Hepatocyte (in vitro differentiated cells): ENCODE measurements at places on chromosomes 6 and 20. TPM values are rescaled to one million over a fixed set of nuclear protein-coding genes. Genes with fewer than 3 reads are reported as not detected.

Gene OXT
- 3.4 and 4.3 TPM in 2 replicates for polyA plus RNA-seq

Gene MCHR2
- not detected in 2 replicates for polyA plus RNA-seq

Gene CDH26
- polyA plus RNA-seq: 0.96 and 2.3 TPM in 2 replicates

Gene TPBG
- 30.3 and 36.6 TPM in 2 replicates for polyA plus RNA-seq

Gene CTAGE9
- not detected in 2 replicates for polyA plus RNA-seq

Gene UBD
- 124 and 158 TPM in 2 replicates for polyA plus RNA-seq

Gene SLC35F1
- polyA plus RNA-seq: 0.04 and 0.11 TPM in 2 replicates

Gene CPXM1
- polyA plus RNA-seq: 66.3 and 82.5 TPM in 2 replicates

Gene PROCR
- 9.0 and 14.1 TPM in 2 replicates for polyA plus RNA-seq

Gene SLC22A16
- polyA plus RNA-seq: not detected in 2 replicates

GRCh38 chr20:33602826-33603590, 59.1 kb upstream of the C20orf144 start:
- DNase-seq: no peak

- peak; percentile 61 for DNase-seq
These were observed 323.3 kb downstream of the BMP2 start for GRCh38 chr20:7090811-7091210.

- DNase-seq: no peak
These were observed 91.4 kb downstream of the RREB1 start for GRCh38 chr6:7198833-7199800.

DNA sequence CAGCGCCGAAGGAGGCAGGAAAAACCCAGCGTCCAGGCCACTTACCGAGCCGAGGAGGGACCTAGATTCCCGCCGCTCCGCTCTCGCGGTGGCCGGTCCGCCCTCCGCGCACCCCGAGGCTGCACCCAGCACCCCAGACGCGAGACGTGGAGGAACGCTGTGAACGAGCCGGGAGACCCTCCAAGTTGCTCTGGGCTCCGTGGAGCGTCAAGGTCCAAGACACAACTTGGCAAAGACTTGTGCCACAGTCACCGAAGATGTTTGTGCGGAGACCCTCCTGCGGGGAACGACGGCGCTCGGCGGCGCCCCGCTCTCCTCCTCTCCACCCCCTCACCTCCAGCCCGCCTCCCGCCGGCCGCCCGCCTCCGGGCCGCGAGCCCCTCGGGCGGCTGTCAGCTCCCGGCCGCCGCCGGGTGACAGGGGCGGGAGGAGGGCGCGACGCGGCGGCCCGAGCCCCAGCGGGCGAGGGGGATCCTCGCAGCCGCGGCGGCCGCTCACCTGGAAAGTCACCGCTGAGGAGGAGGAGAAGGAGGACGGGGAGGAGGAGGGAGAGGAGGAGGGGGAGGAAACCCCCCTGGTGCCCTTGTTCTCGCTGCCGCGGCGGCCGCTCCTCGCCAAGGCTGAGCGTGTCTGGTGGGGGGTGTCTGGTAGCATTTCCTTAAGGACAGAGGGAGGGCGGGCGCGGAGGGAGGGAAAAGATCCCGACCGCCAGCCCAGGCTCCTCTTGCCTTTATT, 637 bp upstream of the HIVEP2 start:
- peak; percentile 79 for DNase-seq

- DNase-seq: no peak
These were observed 1.1 kb downstream of the TBC1D32 start for GRCh38 chr6:121333196-121333595.

- DNase-seq: no peak
These were observed 90.4 kb downstream of the COL12A1 start for GRCh38 chr6:75115481-75115880.

GRCh38 chr6:16136621-16137450, 8.0 kb downstream of the MYLIP start:
- no peak for DNase-seq

GRCh38 chr6:159608961-159609651, 83.9 kb downstream of the SOD2 start:
- DNase-seq: no peak

GRCh38 chr6:169869301-169869700, 117.9 kb downstream of the ERMARD start:
- no peak for DNase-seq

DNA sequence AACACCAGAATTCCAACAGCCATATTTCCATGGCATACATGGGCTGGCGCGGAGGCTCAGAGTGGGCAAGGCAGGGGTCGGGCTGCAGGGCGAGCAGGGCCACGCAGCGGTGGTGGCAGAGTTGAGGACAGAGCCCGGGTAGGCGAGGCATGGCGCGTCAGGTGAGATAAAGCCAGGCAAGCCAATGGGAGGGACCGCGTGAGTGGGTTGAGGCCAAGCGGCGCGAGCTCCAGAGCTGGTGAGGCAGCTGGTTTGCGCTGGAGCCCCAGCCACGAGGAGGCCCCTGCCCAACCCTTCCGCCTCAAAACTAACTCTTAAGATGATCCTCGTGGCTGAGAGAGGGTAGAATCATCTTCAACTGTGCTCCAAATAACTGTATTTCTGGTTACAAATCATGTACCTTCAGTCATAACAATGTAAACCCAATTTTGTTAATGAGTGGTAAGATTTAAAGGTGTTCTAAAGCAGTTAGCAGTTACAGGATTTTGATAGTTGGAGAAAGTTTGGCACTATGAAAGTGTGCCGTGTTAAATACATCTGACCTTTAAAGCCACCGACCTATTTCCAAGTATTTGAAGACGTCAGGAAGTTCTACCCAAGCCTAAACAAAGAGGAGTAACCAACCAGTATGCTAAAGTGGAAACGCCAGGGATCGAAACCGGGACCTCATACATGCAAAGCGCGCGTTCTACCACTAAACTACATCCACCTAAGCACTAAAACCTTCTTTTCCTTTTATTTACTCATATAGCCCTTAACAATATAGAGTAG, 107.9 kb downstream of the GPX5 start:
- DNase-seq: no peak

DNA sequence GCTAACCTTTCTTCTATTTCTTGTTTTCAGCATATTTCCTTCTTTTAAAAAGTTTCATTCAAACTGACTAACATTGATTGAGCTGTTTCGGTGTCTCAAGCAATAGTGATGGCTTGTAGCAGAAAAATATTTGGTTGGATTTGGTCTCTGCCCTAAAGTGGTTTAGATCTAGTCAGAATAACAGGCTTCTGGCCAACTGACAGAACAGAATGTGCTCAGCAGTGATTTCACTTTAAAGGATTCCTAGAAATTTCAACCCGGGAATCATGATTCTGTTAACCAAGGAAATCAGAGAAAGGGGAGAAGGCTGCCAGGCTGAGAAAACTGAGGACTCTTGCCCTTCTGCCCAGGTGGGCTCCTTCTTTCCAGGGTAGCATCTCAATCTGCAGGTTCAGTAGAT, 16.6 kb upstream of the GSTA1 start:
- DNase-seq: no peak

- peak; percentile 68 for DNase-seq
These were observed 135.3 kb upstream of the RREB1 start for GRCh38 chr6:6972456-6972855.

GRCh38 chr6:106147476-106147875, 61.3 kb downstream of the PRDM1 start:
- no peak for DNase-seq

- DNase-seq: no peak
These were observed 70.4 kb downstream of the ABHD12 start for GRCh38 chr20:25320035-25320800.

DNA sequence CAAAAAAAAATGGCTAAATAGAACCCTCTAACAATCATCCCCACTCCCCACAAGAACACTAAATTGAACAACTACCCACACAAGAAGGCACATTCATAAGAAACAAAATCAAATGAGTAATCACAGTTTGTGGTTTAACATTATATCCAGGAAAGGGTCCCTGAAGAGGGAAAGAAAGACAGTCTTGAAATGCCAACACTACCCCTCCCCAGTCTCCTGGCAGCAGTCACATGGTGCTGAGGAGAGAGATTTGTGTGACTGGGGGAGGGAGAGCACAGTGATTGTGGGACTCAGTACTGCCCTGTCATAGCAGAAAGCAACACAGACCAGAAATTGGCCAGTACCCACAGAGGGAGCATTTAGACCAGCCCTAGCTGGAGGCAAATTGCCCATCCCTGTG, 443.7 kb upstream of the BTBD3 start:
- no peak for DNase-seq

GRCh38 chr20:3316136-3316535, 77.1 kb upstream of the SLC4A11 start:
- no peak for DNase-seq

- no peak for DNase-seq
These were observed 98.4 kb downstream of the SNX5 start for GRCh38 chr20:17870086-17870740.

DNA sequence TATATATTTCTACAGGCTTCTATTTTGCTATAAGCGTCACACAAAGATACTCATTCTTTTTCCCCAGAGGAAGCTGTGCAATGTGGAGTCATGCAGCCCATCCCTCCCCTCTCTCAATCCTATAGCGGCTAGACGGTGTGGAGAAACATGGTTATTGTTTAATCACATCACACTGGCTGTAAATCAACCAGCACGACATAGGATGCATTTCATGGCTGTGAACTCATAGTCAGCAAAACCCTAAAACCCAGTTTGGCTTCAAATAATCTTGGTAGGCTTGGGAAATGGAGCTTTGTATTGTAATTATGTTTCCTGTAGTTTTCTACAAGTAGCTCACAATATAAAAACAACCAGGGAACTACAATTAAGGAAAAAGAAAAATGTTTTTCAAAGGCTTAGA, 16.8 kb downstream of the FOXC1 start:
- DNase-seq: no peak

DNA sequence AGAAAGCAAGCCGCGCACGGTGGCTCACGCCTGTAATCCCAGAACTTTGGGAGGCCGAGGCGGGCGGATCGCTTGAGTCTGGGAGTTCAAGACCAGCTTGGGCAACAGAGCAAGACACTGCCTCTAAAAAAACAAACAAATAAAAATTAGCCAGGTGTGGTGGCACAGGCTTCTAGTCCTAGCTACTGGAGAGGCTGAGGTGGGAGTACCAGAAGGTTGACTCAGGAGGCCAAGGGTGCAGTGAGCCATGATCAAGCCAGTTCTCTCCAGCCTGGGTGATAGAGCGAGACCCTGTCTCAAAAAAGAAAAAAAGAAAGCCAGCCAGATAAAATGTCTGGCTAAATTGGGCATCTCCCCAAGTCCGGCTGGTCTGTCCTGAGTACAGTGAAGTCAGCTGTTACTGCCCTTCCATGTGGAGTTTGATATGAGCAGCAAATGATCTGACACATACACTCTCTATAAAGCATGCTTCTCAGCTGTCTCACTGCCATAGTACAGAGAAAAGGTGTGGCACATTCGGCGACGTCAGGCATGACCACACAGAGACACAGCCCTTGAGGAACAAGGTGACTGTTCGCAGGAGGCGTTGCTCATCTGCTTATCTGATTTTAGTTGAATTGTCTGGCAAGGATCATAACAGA, 13.0 kb downstream of the CD83 start:
- DNase-seq: no peak

DNA sequence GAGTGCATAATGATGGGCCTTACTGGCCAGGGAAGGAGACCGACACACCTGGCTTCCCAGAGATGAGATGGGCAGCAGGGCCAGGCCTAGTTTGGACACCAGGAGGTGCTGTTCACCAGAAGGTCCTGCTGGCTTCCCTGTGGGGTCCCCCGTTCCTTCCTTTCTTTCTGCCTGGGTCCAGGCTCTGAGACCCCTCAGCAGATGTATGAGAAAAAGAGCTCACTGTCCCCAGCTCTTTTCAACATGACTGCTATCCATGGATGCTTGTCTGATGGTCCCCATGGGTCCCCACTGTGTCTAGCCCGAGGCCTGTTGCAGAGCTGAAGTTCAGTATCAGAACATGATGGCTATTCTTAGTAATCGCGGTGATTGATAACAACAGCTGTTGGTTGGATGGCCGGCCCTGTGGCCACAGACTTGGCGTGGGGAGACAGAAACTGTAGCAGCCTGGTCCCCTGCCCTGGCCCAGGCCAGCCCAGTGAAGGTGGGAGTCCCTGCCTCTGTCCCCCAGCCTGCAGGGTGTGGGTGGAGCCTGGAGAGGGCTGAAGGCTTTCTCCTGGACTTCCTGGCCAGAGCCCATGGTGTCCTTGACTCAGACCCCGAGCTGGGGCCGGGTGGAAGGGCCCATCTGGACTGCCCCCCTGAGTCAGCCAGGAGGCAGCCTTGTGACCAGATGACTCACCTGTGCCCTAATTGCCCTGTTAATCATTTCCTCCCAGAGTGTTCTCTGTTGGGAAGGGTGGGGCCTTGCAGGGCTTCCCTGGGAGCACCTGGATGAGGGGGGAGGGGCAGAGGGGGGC, 9.9 kb upstream of the BAK1 start:
- DNase-seq: peak; percentile 93

DNA sequence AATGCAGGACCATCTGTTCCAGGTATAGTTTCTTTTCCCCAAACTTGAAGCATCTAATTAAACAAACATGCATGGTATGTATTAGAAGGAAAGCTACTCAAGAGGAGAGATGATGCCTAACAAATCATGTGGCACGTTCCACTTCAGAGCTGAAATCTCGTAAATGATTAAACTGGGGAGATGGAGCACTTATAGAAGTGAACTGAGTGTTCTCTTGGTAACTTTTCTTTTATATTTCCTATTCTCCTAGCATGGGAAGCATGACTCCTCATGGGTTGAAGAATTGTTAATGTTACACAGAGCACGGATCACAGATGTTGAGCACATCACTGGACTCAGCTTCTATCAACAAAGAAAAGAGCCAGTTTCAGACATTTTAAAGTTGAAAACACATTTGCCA, 61.1 kb downstream of the CCN2 start:
- DNase-seq: no peak

- DNase-seq: no peak
These were observed 74.4 kb downstream of the MBOAT1 start for GRCh38 chr6:20137837-20138236.

GRCh38 chr20:36779656-36780025, 6.1 kb upstream of the DSN1 start:
- DNase-seq: no peak

DNA sequence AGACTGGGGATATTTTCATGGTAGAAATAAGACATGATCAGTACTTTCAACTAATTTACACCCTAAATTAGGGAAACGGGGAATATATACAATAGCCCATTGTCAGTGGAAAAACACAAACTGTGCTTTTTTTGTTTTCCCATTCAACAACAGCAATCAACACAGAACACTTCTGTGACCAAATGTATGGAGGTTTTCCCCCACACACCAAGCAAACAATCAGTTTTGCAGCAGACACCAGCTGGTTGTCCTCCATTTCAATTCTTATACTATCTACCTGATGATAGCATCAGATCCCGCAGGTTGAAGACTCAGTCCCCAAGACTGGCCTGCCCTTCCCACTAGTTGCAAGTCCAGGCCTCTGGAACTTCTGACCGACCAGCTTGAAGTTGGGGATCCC, 4.5 kb downstream of the HINT3 start:
- no peak for DNase-seq

DNA sequence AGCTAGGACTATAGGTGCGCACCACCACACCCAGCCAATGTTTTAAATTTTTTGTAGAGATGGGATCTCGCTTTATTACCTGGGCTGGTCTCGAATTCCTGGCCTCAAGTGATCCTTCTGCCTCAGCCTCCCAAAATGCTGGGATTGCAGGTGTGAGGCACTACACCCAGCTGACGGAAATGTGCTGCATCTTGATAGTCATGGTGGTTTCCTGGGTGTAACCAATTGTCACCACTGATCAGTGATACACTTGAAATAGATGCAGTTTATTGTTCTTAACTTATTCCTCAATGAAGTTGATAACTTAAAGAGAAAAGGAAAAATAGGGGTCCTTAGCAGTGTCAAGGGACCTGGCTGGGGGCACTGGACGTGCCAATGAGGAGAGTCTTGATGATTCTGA, 92.4 kb downstream of the PPP1R14C start:
- DNase-seq: no peak
